Stimulated activated CD4-positive, alpha-beta T cell treated with anti-CD3 and anti-CD28 coated beads, Interleukin-1b, Interleukin-23, amount 100 ng/mL, for 4 hours (primary cell): ENCODE measurements at places on chromosomes 2 and 18.

DNA sequence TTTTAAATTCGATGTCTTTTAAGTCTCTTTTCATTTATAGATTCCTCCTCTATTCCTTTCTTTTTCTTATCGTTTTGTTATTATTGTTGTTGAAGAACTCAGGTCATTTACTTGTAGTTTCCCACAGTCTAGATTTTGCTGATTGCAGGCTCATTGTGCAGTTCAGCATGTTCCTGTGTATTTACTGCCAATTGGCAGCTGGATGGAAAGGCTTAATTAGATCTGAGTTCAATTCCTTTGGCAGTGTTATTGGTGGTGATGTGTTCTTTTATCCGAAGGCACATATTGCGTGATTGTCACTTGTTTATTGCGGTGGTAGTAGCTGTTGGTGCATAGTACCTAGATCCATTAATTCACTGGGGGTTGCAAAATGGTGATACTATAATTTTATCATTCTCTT lies 180.7 kb downstream of the BABAM2 start:
- no peak for DNase-seq

DNA sequence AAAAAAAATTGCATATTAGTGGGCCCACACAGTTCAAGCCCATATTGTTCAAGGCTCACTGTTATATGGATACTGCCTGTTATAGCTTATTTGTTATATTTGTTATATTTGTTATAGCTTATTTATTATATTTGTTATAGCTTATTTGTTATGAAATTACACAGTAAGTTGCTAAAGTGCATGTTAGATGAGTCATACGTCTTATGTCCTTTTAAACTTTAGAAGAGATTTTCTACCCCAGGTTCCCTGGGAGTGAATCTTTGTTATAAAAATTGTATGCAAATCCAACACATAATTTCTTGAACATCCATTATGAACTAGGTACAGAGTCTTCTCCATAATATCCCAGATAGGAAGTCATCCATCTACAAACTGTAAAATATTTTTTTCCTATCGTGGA lies 22.1 kb downstream of the HTR2B start:
- DNase-seq = no peak

GRCh38 chr2:121326628-121327027 lies 41.6 kb upstream of the TFCP2L1 start:
- no peak for DNase-seq

DNA sequence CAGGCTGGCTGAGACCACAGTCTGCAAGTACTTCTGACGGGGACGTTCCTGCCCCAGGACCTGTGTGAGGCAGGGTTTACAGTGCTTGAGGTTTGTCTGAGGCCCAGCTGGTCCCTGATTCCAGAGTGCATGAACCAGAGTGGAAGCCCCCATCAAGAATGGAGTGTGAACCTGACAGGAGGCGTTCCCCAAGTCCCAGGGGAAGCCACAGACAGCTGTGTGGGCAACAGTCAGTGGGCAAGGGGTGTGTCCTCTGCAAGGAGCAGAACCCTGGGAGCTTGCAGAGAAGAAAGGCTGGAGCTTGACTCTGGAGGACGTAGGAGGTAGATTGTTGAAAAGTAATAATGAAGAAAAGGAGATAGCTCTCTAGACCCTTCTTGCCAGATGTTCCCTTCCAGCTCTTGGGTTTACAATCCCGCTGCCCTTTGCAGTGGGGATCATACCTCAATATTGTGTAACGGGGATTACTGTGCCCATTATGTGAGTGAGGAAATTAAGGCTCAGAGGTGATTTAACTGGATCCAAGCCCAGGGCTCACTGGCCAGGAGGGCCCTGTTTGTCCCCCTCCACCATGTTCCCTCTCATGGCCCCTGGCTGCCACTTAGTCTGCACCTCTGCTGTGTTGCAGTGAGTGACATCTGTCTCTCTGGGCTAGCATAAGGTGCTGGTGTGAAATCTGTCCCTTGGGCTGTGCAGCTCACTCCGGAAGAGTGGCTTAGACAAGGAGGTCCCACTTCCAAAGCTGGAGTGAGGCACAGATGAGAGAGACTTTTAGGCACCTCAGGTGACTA lies 6.2 kb downstream of the DBI start:
- no peak for DNase-seq

DNA sequence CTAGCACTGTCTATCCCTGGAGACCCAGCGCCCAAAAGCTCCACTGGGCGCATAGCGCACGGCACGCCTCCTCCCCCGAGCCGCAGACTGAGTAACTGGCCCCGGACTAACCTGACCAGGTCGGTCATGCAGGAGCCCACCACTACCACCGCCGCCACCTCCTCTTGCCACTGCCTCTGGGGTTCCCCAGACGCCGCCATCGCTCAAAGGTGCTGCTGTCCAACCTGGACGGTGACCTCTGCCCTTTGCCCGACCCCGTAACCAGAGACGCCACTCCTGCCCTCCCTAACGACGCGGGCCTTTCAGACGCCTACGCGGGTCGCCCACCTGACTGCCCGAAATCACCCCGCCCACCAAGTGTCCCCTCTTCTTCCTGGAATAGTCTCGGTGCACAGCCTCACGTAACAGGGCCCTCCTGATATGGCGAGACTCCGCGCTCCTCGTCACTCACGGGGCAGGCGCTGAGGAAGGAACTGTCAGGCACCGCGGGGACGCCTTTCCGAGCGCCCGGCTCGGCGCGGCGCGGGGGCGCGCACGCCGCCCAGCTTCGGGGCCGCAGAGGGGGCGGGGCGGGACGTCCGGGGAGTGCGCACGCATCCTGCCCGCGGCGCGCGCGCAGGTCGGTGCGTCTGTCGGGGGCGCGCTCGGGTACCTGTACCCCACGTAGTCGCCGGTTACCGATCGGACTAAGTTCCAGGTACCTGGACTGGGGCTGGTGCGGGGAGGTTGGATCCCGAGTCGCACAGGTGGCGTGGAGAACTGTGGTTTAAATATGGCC lies at the start of the genes BABAM2 and RBKS:
TSS of gene BABAM2 (plus strand) at position 584 of the 778 bp plus-strand sequence. CDS start 3,828 bp downstream, outside the sequence.
TSS of gene RBKS (minus strand) at position 242 of the 778 bp plus-strand sequence. CDS start at position 200, 42 bp downstream.
- DNase-seq = peak; percentile 87

GRCh38 chr2:159185401-159186130 lies 100.9 kb downstream of the WDSUB1 start:
- no peak for DNase-seq

GRCh38 chr18:80188643-80189530 lies 58.4 kb downstream of the PARD6G start:
- no peak for DNase-seq

GRCh38 chr2:88753833-88754584 lies 62.5 kb downstream of the RPIA start:
- DNase-seq = no peak

GRCh38 chr18:24315170-24315569 lies 82.5 kb downstream of the OSBPL1A start:
- DNase-seq = no peak

GRCh38 chr18:44979748-44980147 lies 299.1 kb downstream of the SETBP1 start:
- no peak for DNase-seq

DNA sequence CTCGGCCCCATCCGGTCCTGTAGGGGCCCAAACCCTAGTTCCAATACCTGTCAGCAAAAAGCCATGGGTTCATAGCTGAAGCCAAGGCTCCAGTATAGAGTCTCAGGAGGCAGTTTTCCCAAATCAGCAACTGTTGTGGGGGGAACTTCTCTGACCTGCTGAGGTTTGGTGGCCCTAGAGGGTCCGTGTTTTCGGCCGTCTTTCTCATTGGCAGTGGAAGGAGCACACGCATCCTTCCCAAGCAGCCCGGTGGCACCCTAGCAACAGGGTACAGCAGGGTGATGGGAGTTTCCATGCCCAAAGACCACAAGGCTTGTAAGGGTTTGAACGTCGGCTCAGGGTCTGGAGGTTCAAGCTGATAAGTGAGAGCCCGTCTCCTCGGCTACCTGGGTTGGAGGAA lies 6.6 kb downstream of the FOSL2 start:
- no peak for DNase-seq

- no peak for DNase-seq
Measured at GRCh38 chr2:26651470-26651771, 10.3 kb upstream of the CIB4 start.

- DNase-seq = no peak
Measured at GRCh38 chr2:124149571-124149970, 124.5 kb downstream of the CNTNAP5 start.

DNA sequence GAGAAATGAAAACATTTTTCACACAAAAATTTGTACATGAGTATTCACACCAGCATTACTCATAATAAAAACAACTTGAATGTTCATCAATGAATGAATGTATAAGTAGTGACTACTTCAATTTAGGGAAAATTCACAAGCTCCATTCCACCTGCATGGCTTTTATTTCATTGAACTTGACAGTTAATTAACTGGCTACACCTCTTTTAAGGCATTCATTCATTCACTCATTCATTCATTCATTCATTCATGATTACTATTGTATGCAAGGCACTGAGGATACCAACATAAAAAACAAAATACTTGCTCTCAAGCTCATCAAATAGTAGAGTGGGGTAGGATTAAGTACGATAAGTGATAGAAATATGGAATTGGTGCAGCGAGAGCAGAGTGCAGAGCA lies 198.3 kb upstream of the DLGAP1 start:
- DNase-seq = no peak

DNA sequence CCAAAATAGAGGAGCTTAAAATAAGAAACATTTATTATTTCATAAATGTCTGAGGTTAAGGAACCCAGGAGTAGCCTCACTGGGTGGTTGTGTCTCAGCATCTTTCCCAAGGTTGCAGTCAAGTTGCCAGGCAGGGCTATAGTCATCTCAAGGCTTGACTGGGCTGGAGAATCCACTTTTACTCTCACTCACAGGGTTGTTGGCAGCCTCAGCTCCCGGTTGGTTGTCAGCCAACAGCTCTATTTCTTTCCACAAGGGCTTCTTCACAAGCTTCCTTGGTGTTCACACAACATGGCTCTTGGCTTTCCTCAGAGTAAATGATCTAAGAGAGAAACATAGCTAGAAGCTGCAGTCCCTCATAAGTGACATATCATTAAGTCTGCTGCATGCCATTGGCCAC lies 55.6 kb upstream of the TEX51 start:
- no peak for DNase-seq
